Central memory CD8-positive, alpha-beta T cell (primary cell): ENCODE measurements at places on chromosomes 7 and 10.

DNA sequence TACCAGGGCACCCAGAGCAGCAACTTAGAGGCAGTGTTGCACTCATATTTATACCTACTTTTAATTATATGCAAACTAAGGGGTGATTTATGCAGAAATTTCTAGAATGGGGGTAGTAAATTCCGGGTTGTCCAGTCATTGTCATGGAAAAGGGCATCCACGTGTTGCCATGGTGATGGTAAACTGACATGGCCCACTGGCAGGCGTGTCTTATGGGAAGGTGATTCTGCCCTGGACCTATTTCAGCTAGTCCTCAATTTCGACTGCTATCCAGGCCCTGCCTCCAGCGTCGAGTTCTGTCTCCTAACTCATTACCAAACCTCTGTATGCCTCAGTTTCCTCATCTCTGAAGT is 12.8 kb downstream of the SNX8 start:
- no peaks in the 10 kb centered on the region for H3K4me1 ChIP-seq
- no peak overlapping the region for H3K27ac ChIP-seq
- no peak for DNase-seq
- no peaks in the 10 kb centered on the region for H3K27me3 ChIP-seq
- no peak overlapping the region for H3K4me3 ChIP-seq

GRCh38 chr7:2072042-2072441 is 160.7 kb downstream of the MAD1L1 start:
- no peak for DNase-seq
- H3K27ac ChIP-seq, result no peak overlapping the region
- H3K36me3 ChIP-seq, result peaks cover 4% of the 10 kb centered on the region
- H3K4me1 ChIP-seq, result peaks cover 6% of the 10 kb centered on the region
- H3K27me3 ChIP-seq, result no peaks in the 10 kb centered on the region

DNA sequence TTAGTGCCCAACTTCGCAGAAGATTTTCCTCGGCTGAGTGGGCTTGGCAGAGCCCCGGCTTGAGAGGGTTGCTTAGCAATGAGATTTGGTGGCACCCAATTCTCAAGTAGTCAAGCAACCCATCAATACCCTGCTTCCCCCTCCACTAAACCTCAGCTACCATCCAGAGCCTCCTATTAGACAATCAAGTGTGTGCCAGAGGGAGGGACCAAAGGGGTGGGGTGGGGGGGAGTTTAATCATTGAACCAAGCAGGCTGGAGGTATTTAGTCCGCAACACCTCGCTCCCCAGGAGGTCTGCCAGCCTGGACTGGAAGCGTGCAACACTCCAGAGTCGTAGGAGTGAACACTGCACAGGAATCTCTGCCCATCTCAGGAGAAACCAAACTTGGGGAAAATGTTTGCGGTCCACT is at the start of gene HKDC1:
HKDC1 (plus strand) TSS at position 292 of the 411 bp plus-strand sequence; CDS start at position 396, 104 bp downstream.
- no peaks in the 10 kb centered on the region for H3K27me3 ChIP-seq
- H3K36me3 ChIP-seq, result peaks cover 8% of the 10 kb centered on the region
- DNase-seq, result no peak
- H3K4me1 ChIP-seq, result peaks cover 49% of the 10 kb centered on the region
- no peak within 1 kb of the TSS for H3K4me3 ChIP-seq
- H3K27ac ChIP-seq, result no peak within 1 kb of the TSS

- H3K36me3 ChIP-seq, result peaks cover 19% of the 10 kb centered on the region
- H3K4me3 ChIP-seq, result peak overlapping the region; percentile 100
- H3K4me1 ChIP-seq, result peaks cover 42% of the 10 kb centered on the region
- H3K27ac ChIP-seq, result no peak overlapping the region
These were observed 2.0 kb downstream of the FBXL15 start for GRCh38 chr10:102422545-102423129.

DNA sequence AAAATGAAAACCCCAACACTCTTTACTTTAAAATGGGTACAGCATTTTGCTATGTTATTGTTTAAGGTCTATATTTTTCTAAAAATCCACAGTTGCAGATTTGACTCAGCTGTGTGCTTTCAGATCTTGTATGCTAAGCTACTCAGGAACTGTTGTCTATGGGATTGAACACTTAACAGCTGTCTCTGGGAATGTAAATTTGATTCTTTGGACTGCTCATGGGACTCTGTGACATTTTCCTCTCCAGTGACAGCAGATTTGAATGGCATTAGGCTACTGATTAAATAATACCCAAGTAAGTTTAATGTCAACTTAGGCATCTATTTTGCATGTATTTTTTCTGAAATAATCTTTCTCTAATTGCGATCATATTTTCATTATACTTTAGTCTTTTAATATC is 1.7 kb upstream of the CD36 start:
- no peak overlapping the region for H3K4me3 ChIP-seq
- peaks cover 2% of the 10 kb centered on the region for H3K36me3 ChIP-seq
- no peak overlapping the region for H3K27ac ChIP-seq
- no peak for DNase-seq
- H3K27me3 ChIP-seq, result no peaks in the 10 kb centered on the region

DNA sequence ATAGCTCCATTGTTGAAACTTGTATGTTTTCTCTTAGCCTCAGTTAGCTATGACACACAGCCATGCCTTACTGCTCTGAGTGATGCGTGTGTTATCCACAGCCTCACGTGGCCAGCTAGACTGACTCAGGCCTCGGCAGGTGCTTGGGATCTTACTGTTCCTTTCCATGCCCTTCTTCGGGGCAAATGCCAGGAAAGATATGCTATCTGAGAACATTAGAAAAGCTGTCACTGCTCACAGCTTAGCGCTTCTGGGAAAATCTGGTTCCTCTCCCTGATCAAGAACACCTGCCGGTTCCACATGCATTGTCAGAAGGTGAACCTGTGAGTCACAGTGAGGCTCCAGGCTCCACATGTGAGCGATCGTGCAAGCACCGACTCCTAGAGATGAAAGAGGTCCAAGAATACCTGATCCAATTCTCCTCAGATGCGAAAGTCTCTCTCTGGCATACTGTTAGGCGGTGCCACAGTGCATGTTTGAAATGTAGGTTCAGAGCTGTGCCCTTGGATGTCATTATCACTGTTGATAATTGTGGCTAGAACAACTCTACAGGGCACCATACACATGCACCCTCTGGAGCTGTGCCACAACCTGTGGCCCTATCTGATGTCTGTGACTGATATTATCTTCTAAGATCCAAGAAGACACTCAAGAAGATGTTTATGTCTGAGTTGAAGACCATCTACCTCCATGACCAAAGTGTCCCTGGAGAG is 247.8 kb upstream of the IGFBP3 start:
- no peak overlapping the region for H3K27ac ChIP-seq
- H3K4me1 ChIP-seq, result no peaks in the 10 kb centered on the region
- DNase-seq, result no peak
- H3K27me3 ChIP-seq, result no peaks in the 10 kb centered on the region

- H3K27ac ChIP-seq, result no peak overlapping the region
- H3K27me3 ChIP-seq, result peaks cover 11% of the 10 kb centered on the region
- DNase-seq, result no peak
- H3K4me1 ChIP-seq, result no peaks in the 10 kb centered on the region
- H3K4me3 ChIP-seq, result no peak overlapping the region
These were observed 601.1 kb upstream of the FOXK1 start for GRCh38 chr7:4080954-4081353.

DNA sequence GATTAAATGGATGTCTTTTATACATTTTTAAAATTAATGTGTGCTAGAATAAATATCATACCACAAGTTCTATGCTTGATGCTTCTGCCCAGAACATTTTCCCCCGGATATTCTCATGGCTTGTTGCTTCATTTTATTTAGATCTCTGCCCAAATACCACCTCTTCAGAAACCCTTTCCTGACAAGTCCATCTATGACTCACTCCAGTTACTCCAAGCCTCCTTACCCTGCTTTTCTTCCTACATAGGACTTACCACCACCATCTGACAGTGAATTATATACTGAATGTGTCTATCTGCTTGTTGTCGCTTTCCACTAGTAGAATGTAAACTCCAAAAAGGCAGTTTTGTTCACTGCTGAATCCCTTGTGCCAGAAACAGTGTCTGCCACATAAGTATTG is 19.1 kb upstream of the ERVW-1 start:
- H3K4me1 ChIP-seq, result no peaks in the 10 kb centered on the region
- H3K27me3 ChIP-seq, result no peaks in the 10 kb centered on the region
- H3K4me3 ChIP-seq, result no peak overlapping the region
- no peak for DNase-seq
